ENCODE measurements at places on chromosomes 12 and 14. TPM values are rescaled to one million over a fixed set of nuclear protein-coding genes. Genes with fewer than 3 reads are reported as not detected.

- no peaks in the 10 kb centered on the region for H3K36me3 ChIP-seq
- H3K27me3 ChIP-seq, result peaks cover 1% of the 10 kb centered on the region
- H3K4me3 ChIP-seq, result no peak overlapping the region
- DNase-seq, result no peak
- no peaks in the 10 kb centered on the region for H3K4me1 ChIP-seq
These were observed 114.0 kb downstream of the GALC start for GRCh38 chr14:87878959-87879358.

- DNase-seq, result no peak
- peaks cover 2% of the 10 kb centered on the region for H3K27me3 ChIP-seq
- no peak overlapping the region for H3K4me3 ChIP-seq
These were observed 8.7 kb upstream of the A2ML1 start for GRCh38 chr12:8813572-8814357.

- peaks cover 1% of the 10 kb centered on the region for H3K27me3 ChIP-seq
- H3K27ac ChIP-seq, result no peak overlapping the region
- peaks cover 2% of the 10 kb centered on the region for H3K4me1 ChIP-seq
These were observed 61.7 kb downstream of the DGLUCY start for GRCh38 chr14:91175291-91176201.

DNA sequence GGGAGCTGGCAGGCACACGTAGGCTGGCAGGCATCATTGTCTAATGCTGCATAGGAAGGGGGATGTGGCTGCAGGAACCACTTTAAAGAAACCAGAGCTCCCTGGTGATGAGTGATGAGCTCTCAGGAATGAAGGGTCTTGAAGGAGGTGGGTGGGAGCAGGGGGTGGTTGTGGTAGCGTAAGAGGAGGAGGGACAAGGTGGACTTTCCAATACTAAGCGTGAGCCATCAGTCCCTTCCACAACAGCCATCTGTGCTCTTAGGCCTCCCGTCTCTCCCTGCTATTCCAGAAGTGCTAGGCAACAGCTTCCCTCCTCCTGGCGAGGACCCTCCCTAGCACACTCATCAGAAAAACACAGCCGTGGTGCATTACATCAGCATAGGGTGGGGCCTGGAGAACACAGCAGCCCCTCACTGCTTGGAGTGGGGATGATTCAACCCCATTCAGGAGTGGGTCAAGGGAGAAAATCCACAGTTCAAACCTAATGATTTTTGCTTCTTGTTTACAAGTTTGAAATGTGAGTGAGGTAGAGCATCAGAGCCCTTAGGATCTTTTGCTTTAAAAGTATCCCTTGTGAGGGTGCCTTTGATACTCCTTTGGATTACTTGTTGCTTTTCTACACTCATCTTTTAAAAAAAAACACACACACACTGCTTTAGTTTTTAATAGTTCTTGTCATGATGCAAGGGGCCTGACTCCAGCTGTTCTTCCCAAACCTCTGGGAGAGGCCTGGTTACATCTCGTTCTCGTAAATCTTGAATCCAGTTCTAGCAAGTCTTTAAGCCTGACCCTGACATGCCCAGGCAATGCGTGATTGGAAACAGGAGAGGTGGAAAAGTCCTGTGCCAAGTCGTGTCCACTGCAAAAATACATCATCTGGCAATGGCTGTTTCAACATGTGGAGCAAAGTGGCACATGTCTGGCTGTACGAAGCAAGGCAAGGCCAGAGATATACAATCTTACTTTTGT, 356.4 kb upstream of the DDHD1 start:
- DNase-seq, result peak; percentile 33
- H3K27ac ChIP-seq, result peak overlapping the region; percentile 85
- no peaks in the 10 kb centered on the region for H3K36me3 ChIP-seq
- peaks cover 10% of the 10 kb centered on the region for H3K4me1 ChIP-seq

Gene ESR2
- 0.66 TPM for total RNA-seq

Gene B4GALNT1
- total RNA-seq, result 83.9 TPM

Data from glutamatergic neuron (in vitro differentiated cells).